Stimulated activated CD4-positive, alpha-beta T cell treated with anti-CD3 and anti-CD28 coated beads, Interleukin-1b, Interleukin-23, amount 100 ng/mL, for 1 hour (primary cell): ENCODE measurements at places on chromosomes 5 and 9.

DNA sequence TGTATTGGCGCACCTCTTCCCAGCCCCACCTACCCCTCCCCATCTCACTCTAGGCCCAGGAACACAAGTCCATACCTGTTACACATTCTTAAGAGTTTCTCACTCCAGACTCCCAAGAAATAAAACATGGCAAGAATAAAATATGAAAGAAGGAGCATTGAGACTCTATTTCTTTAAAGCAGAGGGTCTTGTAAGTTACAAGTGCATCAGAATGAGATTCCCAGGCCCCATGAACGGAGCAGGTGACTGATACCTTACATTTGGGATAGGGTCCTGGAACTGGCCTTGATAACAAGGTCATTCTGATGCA, 5.7 kb downstream of the EGR1 start:
- DNase-seq, result no peak

DNA sequence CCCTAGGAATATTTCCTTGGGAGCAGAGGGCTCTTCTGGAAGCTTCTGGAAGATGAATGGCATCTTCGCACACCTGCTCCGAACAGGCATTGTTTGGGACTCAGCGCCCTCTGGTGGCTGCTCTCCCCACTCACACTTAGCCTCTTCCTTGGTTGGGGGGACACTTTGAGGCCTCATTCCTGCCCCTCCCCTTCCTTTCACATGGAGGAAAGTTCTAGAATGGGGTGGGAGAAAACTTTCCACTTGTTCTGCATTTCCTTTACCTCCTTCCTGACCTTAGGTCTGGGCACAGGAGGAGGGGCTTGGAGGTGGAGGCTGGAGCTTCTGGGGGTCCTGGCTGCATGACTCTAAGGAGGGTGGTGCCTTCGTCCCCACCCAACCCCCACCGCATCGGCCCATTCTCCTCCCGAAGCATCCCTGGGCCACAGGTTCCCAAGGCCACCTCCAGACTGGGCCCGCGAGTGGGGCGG, 19.3 kb upstream of the SMIM32 start:
- no peak for DNase-seq

GRCh38 chr5:167358868-167359492, 932.5 kb upstream of the WWC1 start:
- DNase-seq, result no peak

- DNase-seq, result no peak
Measured at GRCh38 chr5:82640916-82641315, 362.8 kb upstream of the RPS23 start.
